ENCODE measurements at places on chromosomes 11 and 22. TPM values are rescaled to one million over a fixed set of nuclear protein-coding genes. Genes with fewer than 3 reads are reported as not detected.

GRCh38 chr11:13433437-13433836 is 29.6 kb downstream of the BTBD10 start:
- no peaks in the 10 kb centered on the region for H3K27me3 ChIP-seq
- no peaks in the 10 kb centered on the region for H3K4me1 ChIP-seq
- H3K4me3 ChIP-seq, result no peak overlapping the region
- no peaks in the 10 kb centered on the region for H3K36me3 ChIP-seq

- H3K36me3 ChIP-seq, result no peaks in the 10 kb centered on the region
- no peak for DNase-seq
- no peaks in the 10 kb centered on the region for H3K27me3 ChIP-seq
These were observed 10.3 kb downstream of the UBASH3B start for GRCh38 chr11:122665861-122666260.

- H3K4me3 ChIP-seq, result no peak overlapping the region
- no peaks in the 10 kb centered on the region for H3K27me3 ChIP-seq
These were observed 40.9 kb upstream of the GGTLC2 start for GRCh38 chr22:22603470-22603947.

GRCh38 chr22:27786291-27786932 is 15.1 kb downstream of the MN1 start:
- H3K4me1 ChIP-seq, result no peaks in the 10 kb centered on the region
- no peaks in the 10 kb centered on the region for H3K36me3 ChIP-seq
- H3K27ac ChIP-seq, result no peak overlapping the region

DNA sequence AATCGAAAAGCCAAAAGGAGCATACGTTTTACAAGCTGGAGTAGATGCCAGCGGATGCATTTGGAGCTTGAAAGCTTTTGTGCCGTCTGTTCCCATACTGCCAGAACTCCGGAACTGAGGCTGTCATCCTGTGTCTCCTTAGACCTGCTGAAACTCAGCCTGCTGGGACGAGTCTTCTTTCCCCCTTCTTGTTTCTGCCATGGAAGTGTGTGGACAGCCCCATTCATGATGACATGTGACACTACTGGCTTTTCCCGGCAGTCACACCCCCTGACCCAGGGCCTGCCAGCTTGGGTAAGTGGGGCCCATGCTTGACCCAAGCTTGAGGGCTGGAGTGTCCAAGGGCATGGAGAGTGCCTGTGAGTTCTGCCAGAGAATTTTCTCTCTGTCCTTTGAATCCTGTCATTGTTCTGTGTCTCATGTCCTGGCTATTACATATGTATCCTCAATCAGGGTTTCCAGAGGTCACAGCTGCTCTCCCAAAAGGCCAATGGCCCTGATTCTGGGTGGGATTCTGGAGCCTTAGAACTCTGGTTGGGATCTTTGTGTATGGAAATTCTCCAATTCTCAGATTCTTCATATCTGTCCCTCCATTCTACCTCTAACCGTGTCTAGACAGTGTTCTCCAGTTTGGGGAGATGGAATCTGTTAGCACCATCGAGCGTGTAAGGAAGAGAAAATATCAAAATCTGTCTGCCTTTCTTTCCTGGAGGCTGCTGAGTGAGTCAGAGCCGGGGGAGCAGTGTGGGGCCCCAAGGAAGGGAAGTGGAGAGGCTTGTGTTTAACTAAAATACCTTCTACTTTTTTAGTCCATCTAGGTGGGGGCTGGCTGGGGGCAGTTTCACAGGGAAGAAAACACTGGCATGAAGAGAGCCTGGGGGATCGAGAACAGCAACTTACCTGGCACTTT is 73.2 kb downstream of the KIAA1671 start:
- H3K27ac ChIP-seq, result no peak overlapping the region
- peaks cover 4% of the 10 kb centered on the region for H3K4me1 ChIP-seq
- no peaks in the 10 kb centered on the region for H3K27me3 ChIP-seq
- DNase-seq, result no peak
- H3K4me3 ChIP-seq, result no peak overlapping the region
- no peaks in the 10 kb centered on the region for H3K36me3 ChIP-seq

GRCh38 chr11:64742889-64743590 is 902 bp downstream of the RASGRP2 start:
- peak overlapping the region; percentile 66 for H3K27ac ChIP-seq
- H3K4me3 ChIP-seq, result peak overlapping the region; percentile 53
- H3K27me3 ChIP-seq, result peaks cover 5% of the 10 kb centered on the region
- H3K36me3 ChIP-seq, result no peaks in the 10 kb centered on the region

DNA sequence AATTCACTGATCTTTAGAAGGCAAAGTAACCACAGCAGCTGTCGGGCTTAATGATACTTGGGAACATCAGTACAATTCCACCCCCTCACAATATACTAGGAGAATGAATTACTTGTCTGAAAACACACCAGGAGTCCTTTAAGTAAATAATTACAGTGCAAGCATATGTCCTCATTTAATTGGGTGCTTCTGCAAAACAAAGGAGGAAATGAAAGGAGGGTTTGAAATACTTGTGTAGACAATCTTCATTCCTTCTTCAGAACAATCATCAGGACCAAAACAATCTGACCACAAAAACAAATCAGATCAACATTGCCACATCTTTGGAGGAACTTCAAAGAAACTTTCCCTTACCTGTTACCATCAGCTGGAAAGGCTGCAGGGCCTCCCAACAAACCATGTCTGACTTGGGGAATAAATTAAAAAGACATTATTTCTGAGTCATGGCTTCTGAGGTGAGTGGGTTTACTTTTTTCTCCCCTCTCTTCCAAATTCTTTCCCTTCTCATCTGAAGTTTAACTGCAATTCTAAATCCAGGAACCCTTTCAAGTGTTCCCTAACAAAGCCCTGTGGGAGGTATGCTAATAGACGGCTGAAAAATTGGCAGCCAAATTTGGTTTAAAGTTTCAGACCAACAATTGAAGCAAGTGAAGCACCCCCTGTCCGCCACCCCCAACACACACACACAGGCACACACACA is 12.5 kb upstream of the CCDC117 start:
- no peak overlapping the region for H3K4me3 ChIP-seq
- DNase-seq, result no peak
- no peaks in the 10 kb centered on the region for H3K27me3 ChIP-seq
- no peaks in the 10 kb centered on the region for H3K36me3 ChIP-seq

The SERHL2 gene
- 0.29 TPM for total RNA-seq

The MIOX gene
- total RNA-seq, result not detected

The VWCE gene
- total RNA-seq, result 14.3 TPM

The HEPHL1 gene
- total RNA-seq, result not detected

The DSCAML1 gene
- total RNA-seq, result 0.22 TPM

Measured in right lobe of liver (tissue), 6 donors.